ENCODE measurements at places on chromosomes 13 and 19. TPM values are rescaled to one million over a fixed set of nuclear protein-coding genes. Genes with fewer than 3 reads are reported as not detected.

DNA sequence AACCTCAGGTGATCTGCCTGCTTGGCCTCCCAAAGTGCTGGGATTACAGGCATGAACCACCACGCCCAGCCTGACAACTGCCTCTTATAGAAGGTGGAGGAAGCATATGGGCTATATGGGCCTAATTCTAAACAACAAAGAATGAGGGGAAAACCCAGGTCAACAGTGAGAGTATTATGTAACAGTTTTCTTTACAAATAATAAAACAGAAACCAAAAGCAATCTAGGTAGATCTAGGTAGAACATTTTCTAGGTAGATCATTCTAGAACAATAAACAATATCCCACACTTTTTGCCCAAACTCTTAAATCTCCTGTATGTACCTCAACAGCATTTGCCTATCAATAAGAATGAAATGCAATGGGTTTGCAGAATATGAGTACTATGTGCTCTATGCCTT is 267.4 kb downstream of the ABCC4 start:
- DNase-seq: no peak

DNA sequence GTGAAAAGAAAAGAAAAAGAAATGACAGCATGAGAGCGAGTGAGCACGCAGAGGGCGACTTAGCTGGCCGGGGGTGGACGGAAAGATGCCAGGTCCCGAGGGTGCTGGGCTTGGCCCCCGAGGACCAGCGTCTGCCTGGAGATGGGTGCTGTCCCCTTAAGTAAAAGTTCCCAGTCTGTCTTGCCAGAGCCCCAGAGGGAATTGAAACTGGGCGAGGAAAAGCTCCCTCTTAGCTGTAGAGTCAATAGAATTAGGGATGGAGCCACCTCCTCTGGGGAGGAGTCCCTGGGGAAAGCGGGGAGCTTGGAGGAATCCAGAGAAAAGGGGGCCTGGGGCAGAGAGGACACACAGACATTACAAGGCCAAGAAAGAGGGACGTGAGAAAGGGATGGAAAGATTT is 13.3 kb downstream of the BCAM start:
- no peak for DNase-seq

DNA sequence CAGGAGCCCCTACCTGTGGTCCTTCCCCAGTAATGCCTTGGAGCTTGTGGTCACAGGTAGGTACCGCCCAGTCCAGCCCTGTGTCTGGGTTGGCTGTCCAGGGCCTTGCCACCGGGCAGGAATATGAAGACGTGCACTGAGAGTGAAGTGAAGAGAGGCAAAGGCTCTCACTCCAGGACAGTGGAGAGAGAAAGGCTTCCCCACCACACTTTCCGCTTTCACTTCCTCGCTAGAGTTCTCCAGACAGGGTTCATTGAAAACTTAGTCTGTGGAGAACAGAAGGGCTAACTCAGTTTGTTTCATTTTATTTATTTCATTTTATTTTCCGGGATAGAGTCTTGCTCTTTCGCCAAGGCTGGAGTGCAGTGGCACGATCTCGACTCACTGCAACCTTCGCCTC is 14.2 kb downstream of the FCAR start:
- DNase-seq: no peak

Gene CBLC
- 28.3 TPM for total RNA-seq

DNA sequence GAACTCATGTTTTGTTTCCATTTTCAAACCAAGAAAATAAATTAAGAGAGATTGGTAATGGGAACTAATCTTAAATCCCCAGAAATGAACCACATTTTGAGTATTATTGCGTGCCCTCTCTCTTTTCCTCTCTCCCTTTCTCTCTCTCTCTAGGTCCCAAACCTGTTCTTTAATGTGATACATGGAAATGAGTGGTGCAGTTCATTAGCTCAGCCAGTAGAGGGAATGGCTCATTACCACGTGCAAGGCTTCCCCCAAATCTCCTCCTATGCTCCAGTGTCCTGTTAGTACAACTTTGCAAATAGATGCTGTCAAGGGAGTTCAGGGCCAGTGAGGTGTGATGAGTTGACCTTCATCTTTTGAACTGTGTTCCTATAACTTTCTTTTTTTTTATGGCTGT is 178.4 kb downstream of the FGF9 start:
- DNase-seq: peak; percentile 64

DNA sequence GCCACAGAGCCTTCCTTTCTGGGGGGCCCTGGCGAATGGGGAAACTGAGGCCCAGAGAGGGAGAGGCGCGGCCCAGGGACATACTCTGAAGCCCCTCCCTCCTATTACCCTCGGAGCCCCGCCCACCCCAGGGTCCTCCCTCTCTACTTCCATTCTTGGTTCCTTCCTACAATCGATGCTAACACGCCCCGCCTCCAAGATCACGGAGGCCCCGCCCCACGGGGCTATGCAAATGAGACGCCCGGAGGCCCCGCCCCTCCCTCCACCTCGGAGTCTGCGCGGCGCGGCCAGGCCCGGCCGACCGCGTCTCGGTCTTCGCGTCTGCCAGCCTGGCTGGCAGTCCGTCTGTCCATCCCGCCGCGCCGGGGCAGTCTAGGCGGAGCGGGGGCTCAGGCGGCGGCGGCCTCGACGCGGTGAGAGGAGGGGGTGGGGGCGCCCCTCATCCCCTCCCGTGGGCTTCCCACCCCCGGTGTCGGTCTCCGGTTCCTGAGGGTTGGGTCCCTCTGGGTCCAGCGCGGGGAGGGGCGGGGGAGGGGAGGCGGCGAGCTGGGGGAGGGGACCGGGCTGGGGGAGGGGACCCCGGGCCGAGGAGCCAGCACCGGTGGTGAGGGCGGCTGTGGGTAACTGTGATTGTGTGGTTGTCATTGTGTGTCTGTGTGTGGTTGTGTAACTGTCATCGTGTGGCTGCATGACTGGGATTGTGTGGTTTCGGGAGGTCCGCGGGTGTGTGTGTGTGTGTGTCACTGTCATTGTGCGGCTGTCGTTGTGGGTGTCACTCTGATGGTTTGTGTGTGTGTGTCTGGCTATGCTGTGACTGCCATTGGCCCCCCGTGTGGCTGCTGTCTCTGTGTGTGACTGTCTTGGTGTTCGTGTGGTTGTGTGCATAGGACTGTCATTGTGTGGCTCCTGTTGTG is at the start of gene PLPPR2:
Gene PLPPR2, plus strand, starts transcription at position 273 of the 914 bp plus-strand sequence. CDS start 2,242 bp downstream, outside the sequence.
- peak; percentile 96 for DNase-seq

DNA sequence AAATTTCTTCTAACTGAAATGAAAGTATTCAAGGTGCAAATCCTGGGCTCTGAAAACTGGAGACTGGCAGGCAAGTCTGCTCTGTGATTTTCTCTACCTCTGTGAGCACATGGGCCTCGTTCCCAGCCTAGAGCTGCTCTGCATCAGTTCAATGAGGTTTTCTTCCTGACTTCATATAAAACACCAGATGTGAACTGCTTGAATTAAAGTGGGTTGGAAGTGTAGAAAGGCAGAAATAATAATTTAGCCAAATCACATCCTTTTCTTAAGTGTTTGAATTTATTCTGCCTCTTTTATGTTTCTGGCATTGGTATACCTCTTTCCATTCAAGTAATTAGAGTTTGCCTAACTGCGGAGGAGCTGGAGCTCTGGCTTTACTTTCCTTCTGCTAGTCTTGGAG is 540.8 kb downstream of the OLFM4 start:
- no peak for DNase-seq

DNA sequence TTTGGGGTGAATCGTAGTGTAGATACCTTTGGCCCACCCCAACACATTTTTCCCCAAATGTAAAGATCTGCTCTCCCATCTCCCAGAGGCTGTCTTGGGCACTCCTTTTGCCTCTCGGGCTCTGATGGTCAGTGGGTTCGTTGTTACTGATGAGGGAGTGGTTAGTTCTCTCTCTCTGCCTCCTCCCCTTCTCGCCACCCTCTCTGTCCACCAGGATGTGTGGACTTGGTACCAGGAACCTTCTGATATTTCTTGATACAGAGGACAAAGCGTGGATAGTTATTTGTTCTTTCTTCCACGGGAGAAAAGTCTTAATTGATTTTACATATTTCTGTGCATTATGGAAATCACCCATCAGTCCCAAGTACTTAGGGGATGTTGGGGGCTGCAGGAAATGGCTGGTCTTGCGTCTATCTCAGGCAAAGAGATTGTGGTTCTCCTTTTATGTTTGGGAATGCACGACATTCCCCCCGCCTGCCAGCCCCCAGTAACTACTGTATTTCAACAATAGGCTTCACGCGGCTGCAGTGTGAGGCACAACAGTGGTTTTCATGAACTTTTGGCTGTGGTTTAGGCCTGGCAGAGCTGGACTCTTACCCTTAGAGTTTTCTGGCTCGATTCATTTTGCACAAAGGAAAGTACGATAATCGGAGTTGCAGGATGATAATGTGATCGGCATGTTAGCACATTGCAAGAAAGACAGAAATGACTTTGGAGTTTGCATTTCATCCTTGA is 79.0 kb upstream of the ZNF536 start:
- no peak for DNase-seq

DNA sequence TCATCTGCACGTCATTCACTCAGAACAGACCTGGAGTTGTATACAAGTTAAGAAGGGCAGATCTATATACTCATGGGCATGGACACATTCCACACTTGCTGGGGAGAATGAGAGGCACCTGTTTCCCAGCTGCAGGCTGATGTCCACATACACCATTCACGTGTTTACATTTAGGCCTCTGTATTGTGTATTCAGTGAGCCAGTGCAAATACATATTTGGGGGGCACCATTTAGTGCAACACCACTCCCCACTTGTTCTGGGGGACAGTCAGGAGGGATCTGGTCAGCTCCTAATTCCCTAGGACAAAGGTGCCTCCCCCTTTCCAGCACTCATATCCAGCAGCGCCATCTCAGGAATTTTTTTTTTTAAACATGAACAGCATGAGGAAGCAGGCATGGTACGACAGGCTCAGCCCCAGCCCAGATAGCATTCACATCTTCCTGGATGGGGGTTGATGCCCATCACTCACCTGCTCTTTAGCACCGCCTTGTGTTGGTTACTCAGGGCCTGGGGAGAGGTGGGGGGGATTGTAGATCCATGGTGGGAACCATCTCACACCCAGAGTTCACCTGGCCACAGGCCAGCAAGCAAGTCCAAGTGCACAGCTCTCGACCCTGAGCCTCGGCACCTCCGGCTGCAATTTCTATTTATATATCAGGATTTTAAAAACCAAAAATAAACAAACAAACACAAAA is 56.9 kb upstream of the ZNF254 start:
- no peak for DNase-seq

GRCh38 chr19:30225676-30226463 is 146.3 kb upstream of the ZNF536 start:
- peak; percentile 33 for DNase-seq

Gene PLIN5
- 5.8 TPM for total RNA-seq

Gene SF3A2
- 21.2 TPM for total RNA-seq

- DNase-seq: no peak
Measured at GRCh38 chr13:49062297-49062896, 86.7 kb downstream of the FNDC3A start.

DNA sequence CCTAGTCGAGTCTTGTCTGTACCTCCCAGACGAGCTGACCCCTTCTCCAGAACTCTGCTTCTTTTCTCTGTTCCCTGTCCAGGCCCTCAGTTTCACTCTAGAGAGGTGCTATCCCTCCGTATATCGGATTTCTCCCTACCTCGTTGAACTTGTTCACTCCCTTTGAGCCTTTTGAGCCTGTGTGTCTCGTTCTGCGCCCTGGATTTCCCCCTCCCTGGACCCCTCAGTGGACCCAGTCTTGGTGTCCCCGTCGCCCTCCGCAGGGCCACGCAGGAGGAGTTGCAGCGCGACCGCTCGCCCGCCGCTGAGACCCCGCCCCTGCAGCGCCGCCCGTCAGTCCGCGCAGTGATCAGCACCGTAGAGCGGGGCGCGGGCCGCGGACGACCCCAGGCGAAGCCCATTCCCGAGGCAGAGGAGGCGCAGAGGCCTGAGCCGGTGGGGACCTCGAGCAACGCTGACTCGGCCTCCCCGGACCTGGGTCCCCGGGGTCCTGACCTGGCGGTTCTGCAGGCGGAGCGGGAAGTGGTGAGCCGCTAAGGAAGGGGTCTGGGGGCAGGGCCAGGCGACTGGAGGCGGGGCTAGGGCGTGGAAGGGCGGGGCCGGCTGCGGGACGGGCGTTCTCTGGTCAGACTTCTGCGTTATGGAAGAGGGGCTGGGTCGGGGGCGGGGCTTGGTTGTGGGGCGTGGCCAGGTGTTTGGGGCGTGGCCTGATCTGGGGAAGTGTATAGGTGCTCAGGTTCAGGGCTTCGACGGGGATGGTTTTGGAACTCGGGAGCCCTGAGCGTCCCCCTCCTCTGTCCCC is 5.5 kb downstream of the EPS8L1 start:
- peak; percentile 87 for DNase-seq

DNA sequence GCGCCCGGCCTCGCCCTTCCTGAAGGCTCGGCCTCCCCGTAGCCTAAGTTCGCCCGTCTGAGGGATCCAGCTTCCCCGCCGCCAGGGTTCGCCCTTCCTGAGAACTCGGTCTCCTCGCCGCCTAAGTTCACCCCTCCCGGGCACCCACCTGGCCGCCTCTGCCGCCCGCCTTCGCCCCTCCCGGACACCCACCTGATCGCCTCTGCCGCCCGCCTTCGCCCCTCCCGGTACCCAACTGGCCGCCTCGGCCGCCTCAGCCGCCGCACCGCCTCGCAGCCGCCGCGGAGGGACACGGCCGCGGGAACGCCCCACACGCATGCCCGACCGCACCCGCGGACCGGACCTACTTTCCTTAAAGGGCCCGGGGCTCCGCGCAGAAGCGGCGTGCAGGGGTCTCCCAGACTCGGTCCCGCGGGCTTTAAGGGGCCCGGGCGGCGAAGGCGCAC is at the start of gene MOB3A:
Gene MOB3A, minus strand, starts transcription at position 293 of the 446 bp plus-strand sequence. CDS start 17,766 bp downstream, outside the sequence.
- peak; percentile 95 for DNase-seq

- DNase-seq: no peak
Measured at GRCh38 chr13:101624210-101624922, 171.9 kb downstream of the ITGBL1 start.

- no peak for DNase-seq
Measured at GRCh38 chr19:45125360-45125759, 32.4 kb downstream of the PPP1R37 start.

Data from hepatocyte (in vitro differentiated cells).